ENCODE measurements at places on chromosomes 1 and 21.
A peak's percentile ranks its signal among the peaks of the same experiment; 100 is the strongest.

DNA sequence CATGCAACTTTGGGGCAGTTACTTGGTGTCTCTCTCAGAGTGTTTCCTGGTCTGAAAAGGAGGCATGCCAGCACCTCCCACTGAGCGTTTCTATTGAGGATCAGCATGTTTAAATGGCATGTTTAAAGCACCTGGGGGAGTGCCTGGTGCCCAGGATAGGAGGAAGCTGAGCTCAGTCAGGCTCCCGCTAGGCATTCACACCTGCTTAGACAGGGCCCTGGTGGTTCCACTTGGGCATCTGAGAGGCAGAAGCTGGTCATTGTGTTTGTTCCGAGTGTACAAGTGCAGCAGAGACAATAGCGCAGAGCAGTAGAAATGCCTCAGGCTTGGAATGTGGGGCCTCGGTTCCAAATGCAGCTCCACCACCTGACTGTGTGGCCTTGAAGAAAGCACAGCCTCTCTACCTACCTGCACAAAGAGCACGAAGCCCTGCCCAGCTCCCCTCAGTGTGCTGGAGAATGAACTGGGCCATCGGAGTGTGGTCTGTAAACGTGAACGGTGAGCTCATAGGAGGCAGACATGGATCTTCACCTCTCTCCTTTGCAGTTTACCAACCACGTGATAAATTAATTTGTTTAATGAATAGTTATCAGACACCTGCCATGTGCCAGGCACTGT, 20.3 kb upstream of the TMEM222 start:
- DNase-seq: no peak

DNA sequence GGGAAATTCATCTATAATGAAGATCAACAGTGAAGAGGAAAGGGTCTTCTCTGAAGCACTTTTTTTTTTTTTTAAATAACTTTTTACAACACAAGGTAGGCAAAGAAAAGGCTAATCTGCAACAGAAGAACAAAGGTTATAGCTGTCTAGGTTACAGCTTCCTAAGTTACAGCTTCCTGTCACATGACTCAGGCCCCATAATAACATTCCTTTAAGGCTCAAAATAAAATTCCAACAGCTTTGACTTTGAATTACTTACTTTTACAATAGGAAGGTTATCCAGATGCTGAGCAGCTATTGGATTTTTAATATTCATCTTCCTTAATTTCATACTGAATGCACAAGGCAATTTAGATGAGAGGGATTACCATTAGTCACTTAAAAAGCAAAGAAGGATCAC, 40.4 kb upstream of the TMEM61 start:
- DNase-seq: no peak

GRCh38 chr1:21233490-21233889, 56.8 kb downstream of the ECE1 start:
- no peak for DNase-seq

- no peak for DNase-seq
Observed at GRCh38 chr1:58890113-58890512, 106.3 kb upstream of the JUN start.

- DNase-seq: no peak
Observed at GRCh38 chr1:118145721-118146120, 39.3 kb downstream of the SPAG17 start.

GRCh38 chr1:245698860-245699259, 544.1 kb downstream of the KIF26B start:
- peak; percentile 6 for DNase-seq

GRCh38 chr1:207064561-207064960, 11.5 kb downstream of the PFKFB2 start:
- DNase-seq: no peak

GRCh38 chr1:192639607-192640368, 3.8 kb downstream of the RGS13 start:
- peak; percentile 51 for DNase-seq

All from NAMALWA (cell line).